ENCODE measurements at places on chromosomes 5 and 9.

- no peak for DNase-seq
Observed at GRCh38 chr9:104905153-104905901, 22.6 kb downstream of the ABCA1 start.

- no peak for DNase-seq
Observed at GRCh38 chr5:180396926-180397325, 43.8 kb upstream of the GFPT2 start.

DNA sequence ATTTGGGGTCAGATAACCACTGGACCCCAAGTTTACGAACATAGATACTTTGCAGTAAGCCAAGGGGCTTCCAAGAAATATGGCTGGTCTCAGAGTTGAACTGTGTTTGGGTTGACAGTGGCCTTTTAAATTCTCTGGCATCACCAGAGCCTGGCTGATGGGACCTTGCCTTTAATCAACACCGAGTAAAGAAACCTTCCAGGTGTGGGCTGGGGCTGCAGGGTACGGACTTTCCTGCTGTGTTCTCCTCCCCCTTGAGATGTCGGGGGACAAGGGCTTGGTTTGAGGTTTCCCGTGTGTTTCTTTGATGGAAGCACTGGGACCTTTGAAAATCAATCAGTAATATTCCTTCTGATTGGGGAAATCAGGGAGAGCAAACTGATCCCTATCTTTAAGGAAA, 140.1 kb downstream of the MTX3 start:
- no peak for DNase-seq

- no peak for DNase-seq
Observed at GRCh38 chr9:86298873-86299272, 16.5 kb upstream of the ISCA1 start.

DNA sequence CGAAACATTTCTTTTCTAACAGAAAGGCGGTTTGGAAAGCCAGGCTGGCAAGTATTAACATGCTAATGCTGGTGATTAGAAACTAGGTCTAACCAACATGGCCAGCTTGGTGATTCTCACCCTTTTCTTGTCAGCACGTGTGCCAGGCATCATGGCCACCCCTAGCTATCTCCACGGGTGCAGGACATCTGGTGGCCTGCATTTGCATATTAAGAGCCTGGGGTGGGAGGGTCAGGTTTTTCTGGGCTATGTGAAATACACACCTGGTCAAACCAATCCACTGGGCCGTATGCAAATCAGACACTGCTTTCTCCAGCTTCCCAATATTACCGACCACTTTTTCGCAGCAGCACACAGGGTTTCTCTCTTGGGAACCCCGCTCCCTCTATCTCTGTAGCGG, 612.1 kb downstream of the PTPRD start:
- DNase-seq: no peak

DNA sequence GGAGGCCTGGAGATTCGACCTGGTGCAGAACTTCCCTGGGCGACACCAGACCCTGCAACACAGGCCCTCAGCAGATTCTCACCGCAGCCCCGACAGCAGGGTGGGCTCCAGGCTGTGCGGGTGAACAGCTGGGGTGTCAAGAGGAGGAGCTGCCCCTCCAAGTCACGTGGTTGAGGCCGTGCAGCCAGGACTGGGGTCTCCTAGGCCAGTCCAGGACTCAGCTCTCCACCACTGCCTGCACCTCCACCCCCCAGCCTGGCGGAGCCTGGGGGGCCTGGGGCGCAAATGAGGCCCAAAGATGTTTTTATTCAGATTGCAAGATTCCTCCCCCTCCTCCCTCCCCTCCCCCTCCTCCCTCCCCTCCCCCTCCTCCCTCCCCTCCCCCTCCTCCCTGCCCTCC, 9.2 kb upstream of the AGPAT2 start:
- no peak for DNase-seq

DNA sequence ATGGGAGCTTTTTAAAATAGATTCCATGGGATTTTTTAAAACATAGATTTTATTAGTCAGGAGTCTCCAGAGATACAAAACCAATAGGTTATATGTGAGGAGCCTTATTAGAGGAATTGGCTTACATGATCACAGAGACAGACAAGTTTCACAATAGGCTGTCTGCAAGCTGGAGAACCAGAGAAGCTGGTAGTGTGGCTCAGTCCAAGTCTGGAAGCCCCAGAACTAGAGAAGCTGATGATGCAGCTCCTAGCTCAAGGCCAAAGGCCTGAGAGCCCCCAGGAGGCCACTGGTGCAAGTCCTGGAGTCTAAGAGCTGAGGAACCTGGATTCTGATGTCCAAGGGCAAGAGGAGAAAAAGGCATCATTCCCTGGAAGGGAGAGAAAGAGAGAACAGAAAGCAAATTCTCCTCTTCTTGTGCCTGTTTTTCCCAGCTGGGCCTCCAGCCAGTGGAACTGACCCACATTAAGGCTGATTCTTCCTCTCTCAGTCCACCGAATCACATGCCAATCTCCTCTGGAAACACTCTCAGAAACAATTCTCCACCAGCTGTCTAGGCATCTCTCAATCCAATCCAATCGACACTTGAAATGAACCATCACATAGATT, 59.3 kb downstream of the AHRR start:
- no peak for DNase-seq

GRCh38 chr5:59955241-59955640, 61.7 kb upstream of the PDE4D start:
- no peak for DNase-seq

- no peak for DNase-seq
Observed at GRCh38 chr5:71751422-71751821, 32.3 kb downstream of the CARTPT start.

- DNase-seq: no peak
Observed at GRCh38 chr9:23695572-23695971, 130.5 kb downstream of the ELAVL2 start.

- DNase-seq: peak; percentile 47
Observed at GRCh38 chr9:36207016-36207415, 16.3 kb downstream of the CLTA start.

DNA sequence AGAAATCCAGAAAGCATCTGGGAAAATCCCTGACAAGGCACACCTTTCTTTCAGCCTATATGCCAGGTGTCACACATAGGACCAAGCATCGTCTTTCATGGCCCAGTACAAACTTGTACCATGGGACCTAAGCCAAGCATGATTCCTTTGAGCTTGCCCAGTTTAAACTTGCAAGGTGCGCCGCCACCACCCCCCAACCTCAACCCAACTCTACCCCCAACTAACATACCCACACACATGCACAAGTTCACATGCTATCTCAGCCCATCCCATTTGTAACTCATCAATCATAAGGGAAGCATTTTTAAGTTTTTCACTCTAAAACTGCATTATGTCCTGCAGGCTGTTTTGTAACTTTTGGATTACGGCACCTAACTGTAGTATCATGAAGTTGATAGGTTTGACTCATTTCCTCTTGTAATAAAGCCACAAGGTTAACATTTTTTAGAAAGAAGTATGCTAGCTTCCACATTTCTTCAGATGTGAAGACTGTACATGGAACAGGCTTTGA, 145.9 kb upstream of the FST start:
- no peak for DNase-seq

GRCh38 chr9:113548221-113549041, 84.9 kb downstream of the RGS3 start:
- peak; percentile 69 for DNase-seq

- no peak for DNase-seq
Observed at GRCh38 chr9:93486268-93486667, 32.9 kb upstream of the FAM120AOS start.

- no peak for DNase-seq
Observed at GRCh38 chr5:109762821-109763220, 73.1 kb downstream of the MAN2A1 start.

GRCh38 chr5:97443740-97444139, 260.7 kb upstream of the RIOK2 start:
- DNase-seq: no peak

DNA sequence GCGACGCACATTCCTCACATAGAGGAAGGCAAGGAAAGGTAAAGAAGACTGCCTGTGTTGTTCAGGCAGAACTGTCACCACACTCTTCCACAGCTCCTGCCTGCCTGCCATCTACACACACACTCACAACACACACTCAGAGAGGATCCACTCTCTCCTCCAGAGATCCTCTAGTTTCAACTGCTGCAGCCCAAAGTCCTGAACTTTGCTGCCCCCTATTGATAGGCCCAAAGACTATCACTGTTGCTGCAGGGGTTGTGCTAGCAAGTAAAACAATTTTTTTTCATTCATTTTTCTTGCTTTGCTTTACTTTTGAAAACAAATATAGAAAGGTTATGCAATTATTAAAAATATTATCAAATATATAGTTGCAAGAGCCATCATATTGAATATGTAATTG, 5.9 kb upstream of the CFAP90 start:
- no peak for DNase-seq

GRCh38 chr5:169970339-169970738, 10.0 kb downstream of the INSYN2B start:
- DNase-seq: no peak

GRCh38 chr5:34923694-34924461, 5.5 kb upstream of the DNAJC21 start:
- DNase-seq: peak; percentile 66

- DNase-seq: no peak
Observed at GRCh38 chr9:117677572-117677971, 26.6 kb upstream of the TLR4 start.

DNA sequence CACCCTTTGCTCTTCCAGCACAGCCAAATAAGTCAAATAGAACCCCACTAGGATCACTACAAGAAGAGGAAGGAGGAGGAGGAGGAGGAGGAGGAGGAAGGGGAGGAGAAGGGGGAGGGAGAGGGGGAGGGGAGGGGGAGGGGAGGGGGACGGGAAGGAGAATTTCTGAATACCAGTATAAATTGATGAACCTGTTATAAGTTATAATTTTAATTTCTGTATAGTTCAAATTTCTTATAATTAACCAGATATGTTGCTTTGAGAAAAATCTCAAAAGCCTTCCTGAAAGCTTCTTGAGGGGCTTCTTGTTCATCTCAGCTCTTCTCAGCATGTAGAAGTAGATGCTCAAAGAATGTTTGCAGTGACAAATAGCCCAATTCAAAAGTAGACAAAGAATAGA, 15.0 kb upstream of the ADRA1B start:
- DNase-seq: no peak

DNA sequence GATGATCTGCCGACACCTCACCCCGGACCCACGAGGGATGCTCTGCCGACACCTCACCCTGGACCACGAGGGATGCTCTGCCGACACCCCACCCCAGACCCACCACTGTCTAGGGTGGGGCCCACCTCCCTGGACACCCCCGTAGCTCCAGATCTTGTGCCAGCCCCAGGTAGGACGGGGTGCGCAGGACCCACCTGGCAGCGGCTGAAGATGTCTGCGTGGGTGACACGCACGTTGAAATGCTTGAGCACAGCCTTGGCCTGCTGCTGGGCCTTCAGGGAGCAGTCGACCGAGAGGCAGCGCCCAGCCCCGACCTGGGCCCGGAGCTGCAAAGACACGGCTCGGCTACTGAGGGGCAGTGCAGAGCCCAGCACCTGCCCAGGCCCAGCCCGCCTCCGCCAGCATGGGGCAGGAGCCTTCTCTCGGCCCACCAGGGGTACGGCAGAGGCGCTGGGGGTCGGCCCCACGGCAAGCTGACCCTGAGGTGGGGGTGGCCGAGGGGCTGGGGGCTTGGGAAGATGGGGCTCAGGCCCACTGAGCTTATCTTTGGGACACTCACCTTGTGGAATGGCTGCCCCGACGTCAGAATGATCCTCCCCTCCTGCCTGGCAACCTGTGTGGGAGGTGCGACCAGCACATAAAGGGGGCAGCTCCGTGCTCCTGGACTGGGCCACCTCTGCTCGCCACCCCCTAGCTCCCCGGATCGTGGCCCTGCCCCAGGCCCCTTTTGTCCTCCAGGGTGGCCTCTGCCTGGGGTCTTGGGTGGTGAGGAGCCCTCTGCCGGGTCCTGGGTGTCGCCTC, 21.7 kb upstream of the NRARP start:
- DNase-seq: no peak

DNA sequence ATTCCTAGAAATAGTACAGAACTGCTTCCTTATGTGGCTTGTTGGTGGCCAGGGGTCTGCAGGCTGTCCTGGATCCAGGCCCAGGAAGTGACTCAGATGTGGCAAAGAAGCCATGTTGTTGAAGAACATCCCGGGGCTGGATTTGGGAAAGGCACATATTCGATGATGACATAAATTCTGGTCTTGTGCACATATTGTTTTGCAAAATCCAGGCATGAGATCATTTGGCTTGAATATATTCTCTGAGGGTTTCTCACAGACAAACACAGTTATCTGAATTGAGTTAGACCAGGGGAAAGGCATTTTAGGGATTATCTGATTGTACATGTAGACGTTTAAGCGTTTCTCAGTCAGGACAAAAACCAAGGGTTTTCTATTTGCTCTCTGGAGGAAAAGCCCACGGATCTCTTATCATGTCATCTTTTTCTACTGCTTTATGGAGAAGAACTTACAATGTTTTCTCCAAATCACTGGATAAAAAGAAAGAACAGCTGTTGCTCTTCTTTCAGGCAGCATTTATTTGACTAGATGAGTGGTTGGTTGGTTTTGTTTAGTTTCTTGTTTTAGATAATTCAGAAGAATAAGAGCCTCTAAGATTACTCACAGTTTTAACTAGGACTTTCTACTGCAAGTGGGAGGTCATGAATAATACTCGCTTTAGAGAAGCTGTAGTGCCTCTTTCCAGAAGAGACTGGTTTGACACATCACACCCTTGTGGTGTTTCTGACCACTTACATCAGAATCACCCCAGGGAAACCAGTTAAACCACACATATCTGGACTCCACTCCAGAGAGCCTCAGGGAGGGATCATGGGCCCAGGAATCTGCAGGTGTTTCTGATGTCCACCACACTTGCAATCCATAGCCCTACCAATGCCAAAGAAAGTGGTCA, 29.5 kb upstream of the LHFPL2 start:
- DNase-seq: peak; percentile 77

All from hepatic stellate cell (primary cell).